ENCODE measurements at places on chromosomes 13 and 19.
A peak's percentile ranks its signal among the peaks of the same experiment; 100 is the strongest.

GRCh38 chr19:23896912-23897311 lies 17.8 kb upstream of the ZNF726 start:
- DNase-seq, result no peak

GRCh38 chr19:29477831-29478577 lies 47.8 kb upstream of the VSTM2B start:
- DNase-seq, result peak; percentile 40

DNA sequence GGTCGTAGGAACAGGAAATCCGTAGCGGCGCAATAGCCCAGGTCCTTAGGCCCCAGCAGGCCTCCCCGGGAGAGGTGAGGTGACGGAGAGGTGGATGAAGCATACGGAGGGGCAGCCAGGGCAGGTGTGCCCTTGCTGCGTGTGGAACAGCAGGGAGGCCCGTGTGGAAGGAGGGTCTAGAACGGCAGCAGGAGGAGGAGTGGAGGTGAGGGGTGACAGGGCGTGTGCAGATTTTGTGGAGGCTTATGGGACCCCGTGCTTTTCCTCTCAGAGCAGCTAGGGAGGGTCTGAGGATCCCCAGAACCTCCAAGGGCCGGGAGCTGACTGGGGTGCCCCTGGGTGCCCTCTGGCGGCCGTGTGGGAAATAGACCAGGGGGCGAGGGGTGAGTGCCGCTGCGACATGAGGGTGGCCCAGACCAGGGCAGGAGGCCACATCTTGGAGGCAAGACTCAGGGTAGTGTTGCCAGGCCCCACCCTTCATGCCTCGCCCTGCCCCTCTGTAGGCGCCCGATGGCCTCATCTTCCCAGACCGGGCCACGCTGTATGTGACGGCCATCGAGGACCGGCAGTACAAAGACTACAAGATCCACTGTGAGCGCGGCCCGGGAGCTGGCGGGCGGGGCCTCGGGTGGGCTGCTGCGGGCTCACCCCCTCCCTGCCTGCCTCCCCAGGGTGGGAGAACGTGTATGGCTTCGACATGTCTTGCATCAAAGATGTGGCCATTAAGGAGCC lies 5.0 kb upstream of the ADM5 start:
- no peak for DNase-seq

GRCh38 chr13:34577051-34577450 lies 365.0 kb upstream of the NBEA start:
- DNase-seq, result no peak

DNA sequence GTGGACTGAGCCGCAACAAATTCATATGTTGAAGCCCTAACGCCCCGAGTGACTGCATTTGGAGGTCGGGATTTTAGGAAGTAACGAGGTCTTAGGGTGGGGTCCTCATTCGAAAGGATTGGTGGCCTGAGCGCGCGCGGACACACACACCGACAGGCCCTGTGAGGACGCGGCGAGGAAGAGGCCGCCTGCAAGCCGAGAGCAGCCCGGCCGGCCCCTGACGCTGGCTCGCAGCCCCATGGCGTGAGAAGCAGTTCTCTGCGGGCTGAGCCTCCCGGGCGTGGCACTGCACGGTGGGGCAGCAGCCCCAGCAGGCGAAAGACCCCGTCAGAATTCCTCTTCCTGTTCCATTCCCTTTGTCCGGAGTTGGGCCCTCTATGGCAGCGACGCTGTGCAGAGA lies 131.2 kb downstream of the CRYL1 start:
- DNase-seq, result no peak

DNA sequence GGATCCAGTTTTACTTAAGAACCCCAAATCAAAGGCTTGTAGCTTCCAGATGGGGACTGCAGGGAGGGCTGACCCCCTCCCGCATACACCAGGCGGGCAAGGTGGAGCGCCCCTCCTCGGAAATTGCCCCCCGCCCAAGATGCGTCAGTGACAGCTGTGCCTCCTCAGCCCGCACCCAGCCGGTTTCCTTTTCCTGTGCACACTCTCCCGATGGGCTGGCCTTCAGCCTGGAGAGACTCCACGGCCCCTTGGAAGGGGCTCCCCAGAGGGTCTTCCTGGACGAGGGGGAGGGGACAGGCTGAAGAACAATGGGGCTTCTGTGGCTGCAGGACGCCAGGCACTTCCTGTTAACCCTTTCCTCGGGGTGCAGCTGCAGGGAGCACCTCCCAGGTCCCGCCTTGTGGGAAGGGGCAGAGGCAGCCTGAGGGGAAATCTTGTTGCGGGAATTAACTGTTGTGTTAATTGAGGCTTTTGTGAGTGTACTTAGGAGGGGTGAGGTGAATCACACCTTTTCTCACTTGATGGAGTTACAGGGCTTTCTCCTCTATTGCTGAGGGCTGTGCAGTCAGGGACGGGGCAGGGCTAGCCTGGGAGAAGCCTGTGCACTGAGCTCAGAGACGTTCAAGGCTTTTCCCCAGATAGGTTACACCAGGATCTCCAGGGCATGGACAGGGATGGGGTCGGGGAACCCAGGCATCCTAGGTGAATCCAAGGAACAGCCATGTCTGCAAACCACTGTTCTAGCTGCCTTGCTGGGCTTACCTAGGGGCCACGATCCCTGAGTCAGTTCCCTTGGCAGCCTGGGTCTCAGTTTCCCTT lies 14.3 kb downstream of the IER2 start:
- no peak for DNase-seq

- DNase-seq, result no peak
Measured at GRCh38 chr13:99288089-99288488, 19.1 kb downstream of the GPR183 start.

- DNase-seq, result no peak
Measured at GRCh38 chr13:30312904-30313303, 5.6 kb upstream of the KATNAL1 start.

DNA sequence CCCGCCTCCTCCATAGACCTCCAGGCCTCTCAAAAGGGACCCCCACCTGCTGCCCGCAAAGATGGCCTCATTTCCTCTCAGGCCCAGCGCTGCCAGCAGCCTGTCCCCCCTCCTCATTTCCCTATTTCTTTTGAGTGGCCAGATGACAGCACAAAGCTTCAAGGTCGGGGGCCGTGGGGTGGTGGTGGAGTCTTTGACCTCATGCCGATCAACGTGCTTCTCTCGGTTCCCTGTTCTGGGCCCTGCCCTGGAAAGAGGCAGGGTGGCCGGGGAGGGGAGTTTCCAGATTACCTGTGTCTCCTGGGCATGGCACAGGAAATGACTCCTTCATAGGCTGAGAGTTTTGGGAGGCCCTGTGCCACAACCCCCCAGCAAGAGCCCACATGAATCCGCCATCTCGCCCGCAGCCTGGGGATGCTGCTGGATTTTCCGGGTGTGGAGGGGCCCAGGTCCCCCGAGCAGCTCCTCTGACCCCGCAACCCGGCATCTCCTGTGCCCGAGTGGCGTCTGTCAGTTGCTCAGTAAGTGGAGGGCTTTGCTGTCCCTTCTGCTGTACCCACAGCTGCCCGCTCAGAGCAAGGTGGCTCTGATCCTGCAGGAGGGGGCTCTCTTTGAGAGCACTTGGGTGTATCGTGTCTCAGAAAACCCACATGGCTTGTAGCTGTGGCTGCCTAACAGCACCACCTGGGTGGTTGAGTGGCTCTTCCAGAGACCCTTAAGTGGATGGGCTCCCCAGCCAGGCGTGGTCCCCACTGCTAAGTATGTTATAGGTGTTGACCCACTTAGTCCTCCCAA lies 139.4 kb downstream of the SIPA1L3 start:
- DNase-seq, result no peak

DNA sequence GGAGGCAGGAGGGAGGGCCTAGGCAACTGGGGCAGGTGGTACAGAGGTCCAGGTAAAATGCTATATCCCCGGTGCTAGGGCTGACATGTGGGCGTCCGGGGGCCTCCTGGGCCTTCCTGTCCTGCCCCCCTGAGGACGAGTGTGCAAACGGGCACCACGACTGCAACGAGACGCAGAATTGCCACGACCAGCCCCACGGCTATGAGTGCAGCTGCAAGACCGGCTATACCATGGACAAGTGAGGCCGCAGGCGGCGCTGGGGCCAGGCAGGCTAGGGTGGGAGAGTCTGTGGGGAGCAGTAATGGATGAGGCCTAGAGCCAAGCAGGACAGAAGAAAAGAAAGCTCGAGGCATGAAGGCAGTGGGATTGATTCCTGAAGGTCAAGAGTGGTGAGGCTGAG lies 21.3 kb downstream of the CNFN start:
- DNase-seq, result no peak

GRCh38 chr19:3034656-3035541 lies 5.8 kb upstream of the TLE2 start:
- DNase-seq, result peak; percentile 29

DNA sequence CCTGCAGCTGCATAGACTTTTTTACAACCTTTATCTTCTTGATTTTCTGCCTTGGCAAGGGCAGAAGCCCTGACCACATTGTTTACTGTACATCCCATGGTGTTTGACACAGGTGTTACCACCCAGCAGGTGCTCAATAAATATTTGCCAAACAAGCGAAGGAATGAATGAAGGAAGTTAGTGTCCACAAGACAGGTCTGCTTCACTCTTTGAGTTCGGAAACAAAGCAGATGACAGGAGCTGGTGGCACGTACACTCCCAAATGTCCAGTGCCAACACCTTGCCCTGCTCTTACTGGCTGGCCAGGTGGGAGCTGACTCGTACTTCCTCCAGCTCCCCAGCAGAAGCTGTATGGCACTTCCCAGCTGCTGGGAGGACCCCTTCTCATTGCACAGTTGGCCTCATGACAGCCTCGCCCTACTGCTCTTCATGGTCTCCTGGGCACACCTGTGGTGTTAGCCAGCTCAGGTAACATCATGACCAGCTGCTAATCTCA lies 22.0 kb upstream of the MUC16 start:
- no peak for DNase-seq

- DNase-seq, result peak; percentile 20
Measured at GRCh38 chr19:43674183-43674582, 4.2 kb upstream of the PLAUR start.

DNA sequence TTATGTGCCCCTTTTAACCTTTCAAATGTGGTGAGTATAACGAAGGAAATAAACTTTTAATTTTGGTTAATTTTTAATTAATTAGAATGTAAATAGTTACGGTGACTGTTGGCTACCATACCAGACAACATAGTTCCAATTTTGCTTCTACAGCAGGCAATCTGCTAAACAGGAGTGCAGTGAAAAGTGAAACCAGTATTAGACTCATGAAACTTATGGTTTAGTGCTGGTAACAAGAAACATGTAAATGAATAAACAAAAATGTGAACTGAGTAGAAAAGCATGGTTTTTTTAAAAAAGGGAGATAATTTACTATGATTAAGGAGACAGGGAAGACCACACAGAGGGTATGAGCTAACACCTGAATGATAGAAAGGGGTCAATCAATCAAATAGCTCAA lies 478.4 kb downstream of the PCDH9 start:
- DNase-seq, result no peak

GRCh38 chr13:61728471-61728870 lies 312.8 kb upstream of the PCDH20 start:
- no peak for DNase-seq
